ENCODE measurements at places on chromosomes 13 and 19.

DNA sequence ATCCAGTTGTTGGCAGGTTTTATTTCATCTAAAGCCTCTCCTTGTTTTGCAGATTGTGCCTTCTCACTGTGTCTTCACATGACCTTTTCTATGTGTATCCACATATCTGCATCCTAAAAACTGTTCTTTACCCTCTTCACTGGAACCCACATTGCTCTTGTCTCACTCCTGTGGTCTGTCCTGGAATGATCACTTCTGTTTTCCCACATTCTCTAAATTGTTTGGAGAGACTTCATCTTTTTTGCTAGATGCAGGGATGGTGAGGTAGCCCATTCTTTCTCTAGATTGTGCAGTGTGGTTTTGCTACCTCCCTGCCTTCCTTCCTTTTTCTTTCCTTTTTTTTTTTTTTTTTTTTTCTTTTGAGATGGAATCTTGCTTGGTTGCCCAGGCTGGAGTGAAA is 608.6 kb upstream of the MIR17HG start:
- no peak for DNase-seq

- DNase-seq, result no peak
Measured at GRCh38 chr13:25347151-25347550, 24.6 kb upstream of the ATP8A2 start.

- DNase-seq, result no peak
Measured at GRCh38 chr19:19495614-19496603, 19.4 kb downstream of the TSSK6 start.

DNA sequence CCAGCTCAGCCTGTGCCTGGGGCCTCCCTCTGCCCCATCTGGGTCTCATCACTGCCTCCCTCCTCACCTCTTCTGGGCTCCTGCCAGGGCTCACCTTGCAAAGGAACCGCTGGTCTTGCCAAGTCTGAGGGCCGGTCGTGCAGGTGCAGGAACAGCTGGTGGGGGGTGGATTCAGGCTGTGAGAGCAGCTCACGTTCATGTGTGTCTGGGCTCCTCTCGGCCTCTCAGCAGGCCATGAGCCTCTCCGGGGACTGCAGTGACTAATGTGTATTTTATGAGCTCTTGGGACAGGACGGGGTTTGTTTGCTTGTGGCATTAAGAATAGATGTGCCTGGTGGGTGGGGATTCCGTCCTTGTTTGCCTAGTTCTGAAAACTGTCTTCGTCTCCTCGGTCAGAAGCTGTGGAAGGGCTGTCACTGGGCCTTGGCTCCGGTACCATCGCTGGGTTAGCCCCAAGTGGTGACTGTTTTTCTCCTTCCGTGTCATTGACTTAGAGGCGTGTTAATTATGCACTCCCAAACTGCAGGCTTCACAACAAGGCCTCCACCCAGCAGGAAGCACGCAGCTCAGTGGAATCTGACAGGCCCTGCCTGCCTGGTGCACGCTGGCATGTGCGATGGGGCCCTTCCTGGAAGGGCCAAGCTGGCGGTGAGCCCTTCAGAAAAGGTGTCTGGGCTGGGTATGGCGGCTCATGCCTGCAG is 77.6 kb downstream of the KDM4B start:
- no peak for DNase-seq

- DNase-seq, result no peak
Measured at GRCh38 chr19:6402837-6403608, 10.1 kb upstream of the GTF2F1 start.

- DNase-seq, result no peak
Measured at GRCh38 chr19:34692549-34692948, 15.1 kb downstream of the ZNF302 start.

- no peak for DNase-seq
Measured at GRCh38 chr13:39226359-39226758, 188.1 kb downstream of the NHLRC3 start.

GRCh38 chr19:47623151-47623920 is 14.4 kb downstream of the BICRA start:
- no peak for DNase-seq

GRCh38 chr13:71278512-71278911 is 588.5 kb downstream of the DACH1 start:
- DNase-seq, result no peak

GRCh38 chr13:34006011-34006410 is 188.1 kb downstream of the RFC3 start:
- DNase-seq, result no peak

- peak; percentile 18 for DNase-seq
Measured at GRCh38 chr19:14476673-14477401, 1.7 kb upstream of the PTGER1 start.

DNA sequence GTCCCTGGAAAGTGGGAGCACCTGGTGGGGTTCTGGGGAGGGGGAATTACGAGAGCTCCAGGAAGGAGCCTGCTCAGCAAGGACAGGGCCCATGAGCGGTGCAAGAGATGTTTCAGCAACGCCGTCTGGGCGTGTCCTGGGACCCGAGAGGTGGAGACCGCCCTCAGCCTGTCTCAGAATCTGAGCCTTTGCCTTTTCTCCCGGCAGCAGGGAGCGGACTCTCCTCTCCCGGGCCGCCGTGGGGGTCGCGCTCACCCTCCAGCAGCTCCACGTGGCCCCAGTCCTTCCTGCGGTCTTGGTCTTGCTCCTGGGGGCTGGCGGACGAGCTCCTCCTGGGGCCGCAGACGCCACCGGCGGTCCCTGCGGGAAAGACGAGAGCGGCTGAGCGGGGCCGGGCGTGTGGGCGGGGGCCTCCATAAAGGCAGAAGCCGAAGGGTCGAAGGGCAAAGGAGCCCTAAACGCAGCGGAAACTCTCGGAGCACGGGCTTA is 714 bp downstream of the POLRMT start:
- DNase-seq, result peak; percentile 54

GRCh38 chr19:57560049-57560491 is 407 bp upstream of the ZNF550 start:
- DNase-seq, result no peak

GRCh38 chr19:57757941-57758340 is 11.3 kb downstream of the ZNF776 start:
- DNase-seq, result no peak

DNA sequence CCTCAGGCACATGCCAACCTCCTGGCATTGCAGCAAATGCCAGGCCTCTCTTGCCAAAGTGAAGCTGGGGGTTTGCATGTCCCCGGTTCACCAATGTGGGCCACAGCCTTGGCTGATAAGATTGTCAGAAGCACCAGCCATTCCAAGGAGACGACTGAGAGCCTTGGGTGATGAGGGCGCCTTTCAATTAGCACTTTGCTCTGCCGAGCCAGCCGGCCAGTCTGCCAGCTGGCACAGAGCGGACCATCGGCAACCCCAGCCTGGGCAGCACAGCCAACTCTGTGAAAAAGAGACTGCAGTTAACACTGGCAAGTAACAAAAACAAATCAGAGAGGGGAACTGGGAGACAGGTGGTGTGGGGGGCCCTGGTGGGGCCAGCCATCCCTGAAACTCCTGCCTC is 67.3 kb downstream of the EFNB2 start:
- DNase-seq, result no peak

- DNase-seq, result no peak
Measured at GRCh38 chr13:66528944-66529576, 701.1 kb downstream of the PCDH9 start.

DNA sequence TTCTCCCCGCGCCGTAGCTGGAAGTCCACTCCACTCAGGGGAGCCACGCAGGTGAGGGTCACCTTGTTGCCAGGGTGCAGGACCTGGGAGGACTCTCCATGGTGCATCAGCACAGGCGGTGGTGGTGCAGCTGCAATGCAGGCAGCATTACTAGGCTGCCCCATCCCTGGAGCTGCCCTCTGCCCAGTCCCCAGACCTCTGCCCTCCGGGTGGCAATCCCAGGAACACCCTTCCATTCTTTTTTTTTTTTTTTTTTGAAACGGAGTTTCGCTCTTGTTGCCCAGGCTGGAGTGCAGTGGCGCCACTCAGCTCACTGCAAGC is 1.8 kb downstream of the A1BG start:
- no peak for DNase-seq

DNA sequence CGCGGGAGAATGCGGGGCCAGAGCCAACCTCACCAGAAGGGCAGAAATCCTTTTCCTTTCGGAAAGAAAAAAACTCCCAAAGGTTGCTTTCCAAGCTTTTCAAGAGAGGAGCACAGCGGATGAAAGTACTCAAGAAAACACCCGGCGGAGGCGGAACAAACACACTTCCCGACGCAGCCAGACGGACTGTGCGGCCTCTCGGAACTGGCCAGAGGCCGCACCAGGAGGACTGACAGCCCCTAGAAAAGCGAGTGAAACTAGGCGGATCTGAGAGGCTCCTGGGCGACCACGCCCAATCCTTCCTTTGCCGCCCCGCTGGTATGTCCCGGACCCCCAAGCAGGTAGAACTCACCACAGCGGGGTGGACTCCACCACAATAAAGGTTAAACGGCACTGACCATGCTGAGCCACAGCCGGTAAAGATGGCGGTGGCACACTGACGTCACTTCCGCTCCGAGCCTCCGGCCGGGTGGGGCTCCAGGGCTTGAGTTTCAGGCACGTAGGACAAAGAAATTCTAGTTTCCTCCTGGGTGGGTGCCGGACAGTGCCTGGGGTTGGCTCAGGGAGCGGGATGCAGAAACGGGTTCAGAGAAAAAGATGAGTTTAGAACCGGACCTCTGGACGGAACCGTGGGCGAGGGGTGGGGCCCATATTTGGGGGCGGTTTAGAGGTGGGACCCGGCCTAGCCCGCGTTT is at the start of gene ZNF562:
ZNF562 (minus strand) TSS at position 438 of the 695 bp plus-strand sequence. CDS start 14,356 bp downstream, outside the sequence.
- peak; percentile 84 for DNase-seq

DNA sequence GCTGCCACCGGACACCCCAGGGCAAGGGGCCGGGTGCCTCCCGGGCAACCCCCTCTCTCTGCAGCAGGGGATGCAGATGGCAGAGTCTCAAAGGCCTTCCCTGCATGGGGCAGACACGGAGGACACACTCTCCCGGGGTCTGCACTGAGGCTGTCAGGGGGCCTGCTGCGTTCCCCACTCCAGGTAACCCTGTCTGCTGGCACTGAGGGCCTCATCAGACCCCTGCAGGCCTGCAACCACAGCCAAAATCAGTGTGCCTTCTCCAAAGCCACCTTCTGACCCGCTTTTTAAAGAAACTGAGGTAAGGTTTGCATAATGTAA is 93.9 kb downstream of the GNG7 start:
- DNase-seq, result no peak

DNA sequence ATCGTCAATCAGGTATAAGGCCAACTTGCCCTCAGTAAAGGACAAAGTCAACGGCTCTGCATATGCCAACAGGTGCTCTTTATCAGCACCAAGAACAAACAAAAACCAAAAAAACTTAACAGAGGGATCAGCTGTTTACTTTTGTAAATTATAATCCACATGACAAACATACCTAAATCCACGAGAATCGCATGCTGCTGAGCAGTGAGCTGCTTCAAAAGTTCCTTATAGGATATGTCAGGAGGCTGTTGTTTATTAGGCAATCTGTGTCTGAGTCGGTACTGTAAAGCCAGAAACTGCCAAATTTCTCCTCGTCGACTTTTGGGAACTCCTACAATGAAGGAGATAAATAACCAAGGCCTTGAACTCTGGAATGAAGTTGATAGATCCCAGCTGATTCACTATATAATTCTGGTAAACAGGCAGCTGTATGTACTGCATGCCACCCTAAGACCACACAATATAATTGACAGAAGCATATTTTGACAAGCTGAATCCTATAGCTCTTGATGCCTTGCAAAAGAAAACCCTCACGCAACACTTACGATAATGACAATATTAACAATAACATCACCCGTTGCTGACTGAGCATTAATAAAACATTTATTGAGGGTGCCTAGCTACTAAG is 179.8 kb downstream of the TBC1D4 start:
- DNase-seq, result no peak

DNA sequence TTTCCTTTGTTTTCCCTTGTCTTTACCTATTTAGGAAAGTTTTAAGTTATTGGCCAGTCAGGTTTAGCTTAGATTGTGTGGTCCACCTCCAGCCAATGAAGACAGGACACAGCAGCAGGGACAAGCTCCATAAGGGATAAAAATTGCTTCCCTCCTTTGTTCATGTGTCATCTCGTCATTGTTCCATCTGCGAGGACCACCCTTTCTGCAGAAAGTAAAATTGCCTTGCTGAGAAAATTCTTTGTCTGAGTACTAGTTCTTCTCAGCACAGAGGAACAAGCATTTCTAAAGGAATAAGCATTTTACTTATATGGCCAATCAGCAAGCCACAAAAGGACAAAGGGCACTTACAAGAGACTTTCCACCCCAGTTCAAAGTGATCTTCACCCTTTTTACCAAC is 11.4 kb downstream of the ZNF560 start:
- no peak for DNase-seq

DNA sequence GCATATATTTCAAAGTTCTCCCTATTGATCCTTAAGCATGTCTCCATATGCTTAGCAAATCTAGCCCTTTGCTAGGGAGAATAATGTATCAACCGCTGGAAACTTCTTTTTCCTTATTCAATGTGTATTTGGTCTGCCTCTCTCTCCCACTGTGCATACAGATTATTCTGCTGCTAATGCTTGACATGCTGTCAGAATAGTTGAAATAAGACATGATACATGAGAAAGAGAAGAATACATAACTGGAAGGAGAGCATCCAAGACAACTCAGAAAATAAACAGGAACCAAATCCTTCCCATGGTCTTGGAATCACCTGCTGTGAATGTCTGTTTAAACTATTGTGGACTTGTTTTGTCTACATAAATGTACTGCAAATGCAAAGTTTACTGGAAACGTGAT is 1103.0 kb downstream of the EFNB2 start:
- DNase-seq, result no peak

All from stimulated activated CD4-positive, alpha-beta T cell treated with anti-CD3 and anti-CD28 coated beads, Interleukin-4, amount 100 ng/mL, for 24 hours (primary cell).